ENCODE measurements at places on chromosomes 12 and 14.

- DNase-seq, result no peak
These were observed 104.7 kb upstream of the SLCO1B1 start for GRCh38 chr12:21026302-21026701.

GRCh38 chr12:108635997-108636808, 2.5 kb upstream of the SELPLG start:
- DNase-seq, result no peak

DNA sequence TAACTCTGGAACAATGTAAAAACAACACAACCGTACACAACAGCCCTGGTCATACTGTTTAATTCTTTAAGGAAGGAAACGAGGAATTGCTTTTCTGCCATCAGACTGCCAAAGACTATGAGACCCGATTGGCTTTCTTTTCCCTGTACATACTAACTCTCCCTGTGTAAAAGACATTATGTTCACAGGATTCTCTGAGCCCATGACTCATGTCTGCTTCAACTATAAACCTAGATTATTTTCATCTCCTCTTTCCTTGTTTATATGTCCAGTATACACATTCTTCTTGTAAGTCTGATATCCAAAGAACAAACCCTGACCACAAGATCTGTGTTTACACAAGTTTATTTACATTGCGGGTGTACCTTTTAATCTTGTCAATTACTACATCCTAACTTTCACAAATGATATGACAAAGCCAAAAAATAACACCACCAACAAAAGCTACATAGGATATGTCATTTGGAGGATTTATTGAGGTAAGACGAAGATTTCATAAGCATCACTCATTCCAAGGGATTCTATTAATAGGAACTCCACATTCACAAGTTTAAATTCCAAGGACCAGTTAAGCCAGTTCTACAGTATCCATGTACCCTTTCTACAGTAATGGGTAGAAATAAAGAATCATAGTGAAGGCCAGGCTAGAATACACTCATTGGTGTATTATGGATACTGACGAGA, 67.3 kb downstream of the STXBP6 start:
- DNase-seq, result no peak

DNA sequence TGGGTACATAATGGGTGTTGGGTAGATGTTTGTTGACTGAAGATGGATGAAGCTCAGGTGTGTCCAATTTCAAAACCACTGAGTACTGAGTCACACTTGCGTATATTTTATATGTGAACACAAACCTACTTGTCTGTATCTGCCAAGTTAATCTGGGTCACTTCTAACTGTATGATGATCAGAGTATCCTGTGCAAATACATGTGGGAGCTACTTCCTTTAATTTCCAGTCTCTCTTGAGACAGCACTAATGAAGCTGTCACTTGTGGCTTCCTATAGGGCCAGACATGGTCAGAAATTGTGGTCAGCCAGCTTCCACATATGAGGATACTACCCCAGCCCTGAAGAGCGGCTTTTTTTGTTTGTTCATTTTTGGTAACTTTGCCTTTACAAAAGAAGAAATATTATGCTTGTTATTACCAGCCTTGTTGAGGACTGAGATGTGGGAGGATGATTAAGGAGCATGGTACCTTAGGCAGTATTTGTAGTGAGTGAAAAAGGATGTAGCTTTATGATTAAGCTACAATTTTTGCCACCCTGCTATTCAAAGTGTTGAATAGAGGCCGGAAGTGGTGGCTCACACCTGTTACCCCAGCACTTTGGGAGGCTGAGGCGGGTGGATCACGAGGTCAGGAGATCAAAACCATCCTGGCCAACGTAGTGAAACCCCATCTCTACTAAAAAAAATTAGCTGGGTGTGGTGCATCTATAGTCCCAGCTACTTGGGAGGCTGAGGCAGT, 32.4 kb downstream of the PLXNC1 start:
- DNase-seq, result no peak

DNA sequence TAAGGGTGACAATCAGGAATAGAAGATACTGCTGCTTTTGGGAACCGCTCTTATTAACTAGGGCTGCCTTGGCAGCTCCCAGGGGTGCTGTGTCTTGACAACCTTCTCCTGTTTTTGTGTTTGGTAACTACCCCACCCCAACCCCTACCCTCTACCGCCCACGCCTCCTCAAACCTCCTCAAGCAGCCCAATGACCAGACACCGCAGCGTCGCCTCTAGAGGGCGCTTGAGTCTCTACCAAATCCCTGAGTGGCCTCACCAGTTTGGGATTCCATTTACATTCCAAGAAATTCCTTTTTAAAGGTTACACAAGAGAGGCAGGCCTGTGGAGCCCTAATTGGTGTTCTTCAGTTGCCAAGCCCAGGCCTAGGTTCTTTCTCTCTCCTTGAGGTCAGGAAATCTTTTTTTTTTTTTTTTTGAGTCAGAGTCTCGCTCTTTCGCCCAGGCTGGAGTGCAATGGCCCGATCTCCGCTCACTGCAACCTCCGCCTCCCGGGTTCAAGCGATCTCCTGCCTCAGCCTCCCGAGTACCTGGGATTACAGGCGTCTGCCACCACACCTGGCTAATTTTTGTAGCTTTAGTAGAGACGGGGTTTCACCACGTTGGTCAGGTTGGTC, 72.4 kb upstream of the USP44 start:
- DNase-seq, result no peak

DNA sequence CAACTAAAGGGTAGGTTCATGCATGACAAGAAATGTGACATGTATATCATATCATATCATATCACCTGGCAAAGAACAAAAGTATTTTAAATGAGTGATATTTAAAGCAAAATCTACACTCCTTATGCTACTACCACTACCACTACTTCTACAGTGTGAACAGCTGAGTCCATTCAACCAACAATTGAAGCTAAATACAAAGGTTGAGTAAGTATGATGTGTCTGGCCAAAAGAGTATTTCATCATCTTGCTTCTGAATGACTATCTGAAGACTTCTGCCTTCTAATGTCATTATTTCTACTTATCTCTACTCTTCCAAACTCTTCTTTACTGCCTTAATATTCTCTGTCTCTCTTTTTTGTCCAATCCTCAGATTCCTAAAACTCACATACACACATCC, 292.6 kb upstream of the CAND1 start:
- no peak for DNase-seq

- DNase-seq, result no peak
These were observed 105.3 kb upstream of the FOXG1 start for GRCh38 chr14:28661171-28661772.

DNA sequence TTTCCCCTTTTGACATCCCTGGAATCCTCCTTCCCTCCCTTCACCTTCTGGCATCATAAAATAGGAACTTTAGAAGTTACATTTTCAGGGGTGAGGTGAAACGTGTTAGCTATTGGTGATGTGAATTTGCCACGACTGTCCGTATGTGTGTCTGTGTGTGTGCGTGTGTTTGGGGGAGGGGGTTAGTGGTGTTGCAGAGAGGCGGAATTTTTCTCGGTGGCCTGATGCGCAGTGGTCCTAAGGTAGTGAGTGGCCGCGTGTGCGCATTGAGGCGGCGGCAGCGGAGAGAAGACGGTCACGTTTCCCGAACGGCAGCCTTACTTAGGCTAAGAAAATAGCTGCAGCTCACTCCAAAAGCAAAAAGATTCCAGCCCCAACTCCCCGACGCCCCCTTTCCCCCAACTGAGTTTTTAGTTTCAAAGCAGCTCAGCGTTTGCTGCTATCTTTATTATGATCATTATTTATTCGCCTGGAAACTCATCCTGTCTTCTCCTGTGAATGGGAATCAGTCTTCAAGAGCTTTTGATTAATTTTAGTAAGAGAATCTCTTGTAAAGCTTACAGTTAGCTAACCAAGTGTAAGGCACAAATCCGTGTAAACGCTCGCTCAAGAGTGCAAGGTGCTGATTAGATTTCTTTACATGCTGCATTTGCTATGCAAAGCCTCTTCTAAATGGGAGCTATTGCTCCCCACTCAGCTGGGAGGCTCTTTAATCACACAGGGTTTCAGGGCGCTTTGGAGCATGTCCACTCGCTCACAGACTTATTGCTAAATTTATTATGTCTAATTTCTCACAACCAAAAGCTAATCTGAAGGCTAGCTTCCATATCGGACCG, 4.7 kb downstream of the FLRT2 start:
- DNase-seq, result no peak

DNA sequence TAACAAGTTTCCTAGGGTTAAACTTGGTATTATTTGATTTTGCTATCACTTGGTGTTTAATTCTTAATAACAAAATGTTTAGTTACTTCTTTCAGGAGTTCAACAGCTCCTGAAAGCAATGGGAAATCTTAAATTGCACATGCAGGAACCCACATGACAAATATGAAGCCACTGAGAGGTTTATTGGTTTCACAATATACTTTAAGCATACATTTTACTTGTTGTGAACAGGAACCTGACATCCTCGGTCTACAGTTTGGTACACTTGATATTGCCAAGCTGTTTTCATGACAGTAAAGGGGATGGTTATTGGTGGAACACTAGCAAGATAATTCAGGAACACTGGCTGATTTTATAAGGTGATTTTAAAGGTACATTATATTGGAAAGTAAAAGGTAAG, 46.2 kb downstream of the SLC38A1 start:
- no peak for DNase-seq

GRCh38 chr12:114272605-114273004, 133.3 kb downstream of the TBX5 start:
- no peak for DNase-seq

DNA sequence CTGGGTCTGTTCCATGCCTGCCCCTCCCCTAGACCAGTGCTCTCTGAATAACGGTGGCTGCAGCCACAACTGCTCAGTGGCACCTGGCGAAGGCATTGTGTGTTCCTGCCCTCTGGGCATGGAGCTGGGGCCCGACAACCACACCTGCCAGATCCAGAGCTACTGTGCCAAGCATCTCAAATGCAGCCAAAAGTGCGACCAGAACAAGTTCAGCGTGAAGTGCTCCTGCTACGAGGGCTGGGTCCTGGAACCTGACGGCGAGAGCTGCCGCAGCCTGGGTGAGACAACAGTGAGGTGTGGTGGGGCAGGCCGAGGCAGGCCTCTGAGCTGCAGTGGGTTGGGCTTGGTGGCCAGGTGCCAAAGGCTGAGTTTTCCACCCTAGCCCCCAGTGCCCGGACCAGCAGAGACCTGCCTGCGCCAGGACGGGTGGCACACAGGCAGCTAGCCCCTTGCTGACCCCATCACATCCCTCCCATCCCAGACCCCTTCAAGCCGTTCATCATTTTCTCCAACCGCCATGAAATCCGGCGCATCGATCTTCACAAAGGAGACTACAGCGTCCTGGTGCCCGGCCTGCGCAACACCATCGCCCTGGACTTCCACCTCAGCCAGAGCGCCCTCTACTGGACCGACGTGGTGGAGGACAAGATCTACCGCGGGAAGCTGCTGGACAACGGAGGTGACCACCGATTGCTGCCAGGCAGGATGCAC, 28.2 kb upstream of the LRP1-AS start:
- peak; percentile 54 for DNase-seq

- no peak for DNase-seq
These were observed 10.2 kb upstream of the BHLHE41 start for GRCh38 chr12:26135010-26135420.

- DNase-seq, result no peak
These were observed 131.3 kb downstream of the SLC25A47 start for GRCh38 chr14:100454437-100454836.

- DNase-seq, result no peak
These were observed 46.5 kb downstream of the SINHCAF start for GRCh38 chr12:31279390-31279924.

DNA sequence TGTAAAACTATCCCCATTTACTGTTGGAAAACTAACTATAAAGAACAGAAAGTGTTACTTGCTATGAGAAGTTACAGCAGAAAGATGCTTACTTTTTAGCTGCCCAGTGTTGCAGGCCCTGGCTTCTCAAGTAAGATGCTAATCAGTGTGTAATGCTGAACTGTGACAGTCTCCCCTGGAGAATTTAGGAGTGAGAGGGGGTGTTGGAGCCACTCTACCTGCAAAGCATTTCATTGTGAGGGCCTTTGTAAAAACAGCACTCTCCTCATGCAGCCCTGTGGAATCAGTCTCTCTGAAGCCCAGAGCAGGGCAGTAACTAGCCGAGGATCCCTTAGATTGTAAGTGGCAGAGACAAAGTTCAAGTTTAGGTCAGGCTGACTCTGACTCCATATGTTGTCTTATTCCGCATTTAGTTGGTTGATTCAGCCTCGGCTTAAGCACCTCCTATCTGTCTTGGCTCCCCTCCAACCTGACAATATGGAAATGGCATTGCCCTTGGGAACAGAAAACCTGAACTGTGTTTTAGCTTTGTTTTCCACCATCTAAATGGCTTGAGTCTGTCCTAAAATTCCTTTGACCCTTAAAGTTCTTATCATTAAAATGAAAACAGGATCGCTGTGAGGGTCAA, 141.3 kb downstream of the PRKCH start:
- no peak for DNase-seq

- DNase-seq, result no peak
These were observed 6.3 kb downstream of the FRS2 start for GRCh38 chr12:69476276-69477017.

- no peak for DNase-seq
These were observed 4.3 kb upstream of the CSRP2 start for GRCh38 chr12:76883151-76883550.

DNA sequence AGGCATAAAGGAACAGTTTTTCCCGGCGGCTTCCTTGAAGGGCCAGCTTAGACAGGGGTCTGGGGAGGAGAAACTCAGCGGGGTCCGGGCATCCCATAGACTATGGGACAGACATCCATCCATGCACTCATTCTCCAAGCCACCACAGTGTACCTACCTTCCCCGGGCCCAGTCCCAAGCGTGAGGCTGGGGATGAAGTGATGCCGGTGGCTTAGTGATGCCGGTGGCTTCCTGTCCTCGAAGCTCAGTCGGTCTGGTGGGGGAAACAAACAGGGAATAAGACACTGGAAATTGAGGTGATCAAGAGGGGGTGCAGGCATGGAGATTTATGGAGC, 421 bp downstream of the RTL1 start:
- no peak for DNase-seq

DNA sequence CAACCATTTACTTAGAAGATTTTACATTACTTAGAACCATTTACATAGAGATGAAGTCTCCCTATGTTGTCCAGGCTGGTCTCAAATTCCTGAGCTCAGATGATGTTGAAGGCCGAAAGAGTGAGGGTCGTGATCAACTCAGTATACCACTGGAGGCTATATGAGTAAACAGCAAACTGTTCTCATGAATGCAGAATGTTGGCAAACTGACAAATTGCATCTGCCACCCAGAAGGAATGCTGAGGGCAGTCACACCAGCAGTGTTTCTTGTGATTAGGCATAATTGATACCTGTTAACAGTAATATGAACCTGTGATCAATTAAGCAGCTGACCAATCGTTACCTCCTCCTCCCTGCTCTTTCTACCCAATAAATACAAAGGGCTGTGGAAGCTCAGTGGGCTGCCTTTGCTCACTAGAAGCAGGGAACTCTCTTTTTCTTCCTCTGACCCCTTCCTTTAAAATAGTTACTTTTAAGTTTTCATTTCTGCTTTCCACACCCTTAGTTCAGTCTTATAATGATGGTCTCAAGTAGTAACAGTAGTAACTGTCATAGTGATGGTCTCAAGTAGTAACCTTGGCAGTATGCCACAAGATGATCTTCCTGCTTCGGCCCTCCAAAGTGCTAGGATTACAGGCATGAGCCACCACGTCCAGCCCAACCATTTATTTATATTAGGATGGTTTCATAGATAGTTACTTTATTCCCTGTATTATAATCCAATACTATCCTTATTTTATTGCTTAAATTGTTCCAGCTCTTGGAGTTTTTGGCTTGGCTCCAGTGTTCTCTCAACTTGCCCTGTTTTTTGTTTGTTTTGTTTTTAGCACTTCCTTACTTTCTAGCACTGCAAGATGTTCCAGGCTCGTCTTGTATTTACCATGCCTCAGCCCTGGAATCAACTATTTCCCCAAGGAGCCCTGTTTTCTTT, 25.8 kb downstream of the LIMA1 start:
- no peak for DNase-seq

GRCh38 chr12:53743266-53744129, 8.3 kb downstream of the CISTR start:
- DNase-seq, result peak; percentile 46

Measured in stimulated activated CD4-positive, alpha-beta T cell treated with anti-CD3 and anti-CD28 coated beads, Interleukin-12 subunit alpha, Interleukin-12 subunit beta, amount 100 ng/mL, for 24 hours (primary cell).